A673 (cell line): ENCODE measurements at places on chromosomes 6 and 20. TPM values are rescaled to one million over a fixed set of nuclear protein-coding genes. Genes with fewer than 3 reads are reported as not detected.
A peak's percentile ranks its signal among the peaks of the same experiment; 100 is the strongest.

- DNase-seq: peak; percentile 30
These were observed 1.3 kb downstream of the CALHM5 start for GRCh38 chr6:116512734-116513133.

Gene FKBP5
- total RNA-seq: 20.4 and 26.2 TPM in 2 replicates

Gene HTR1E
- not detected in 2 replicates for total RNA-seq

- DNase-seq: no peak
These were observed 464.8 kb downstream of the CBLN4 start for GRCh38 chr20:55540486-55540885.

Gene RPS18
- total RNA-seq: 1,781 and 1,852 TPM in 2 replicates

Gene C6orf15
- total RNA-seq: not detected in 2 replicates

DNA sequence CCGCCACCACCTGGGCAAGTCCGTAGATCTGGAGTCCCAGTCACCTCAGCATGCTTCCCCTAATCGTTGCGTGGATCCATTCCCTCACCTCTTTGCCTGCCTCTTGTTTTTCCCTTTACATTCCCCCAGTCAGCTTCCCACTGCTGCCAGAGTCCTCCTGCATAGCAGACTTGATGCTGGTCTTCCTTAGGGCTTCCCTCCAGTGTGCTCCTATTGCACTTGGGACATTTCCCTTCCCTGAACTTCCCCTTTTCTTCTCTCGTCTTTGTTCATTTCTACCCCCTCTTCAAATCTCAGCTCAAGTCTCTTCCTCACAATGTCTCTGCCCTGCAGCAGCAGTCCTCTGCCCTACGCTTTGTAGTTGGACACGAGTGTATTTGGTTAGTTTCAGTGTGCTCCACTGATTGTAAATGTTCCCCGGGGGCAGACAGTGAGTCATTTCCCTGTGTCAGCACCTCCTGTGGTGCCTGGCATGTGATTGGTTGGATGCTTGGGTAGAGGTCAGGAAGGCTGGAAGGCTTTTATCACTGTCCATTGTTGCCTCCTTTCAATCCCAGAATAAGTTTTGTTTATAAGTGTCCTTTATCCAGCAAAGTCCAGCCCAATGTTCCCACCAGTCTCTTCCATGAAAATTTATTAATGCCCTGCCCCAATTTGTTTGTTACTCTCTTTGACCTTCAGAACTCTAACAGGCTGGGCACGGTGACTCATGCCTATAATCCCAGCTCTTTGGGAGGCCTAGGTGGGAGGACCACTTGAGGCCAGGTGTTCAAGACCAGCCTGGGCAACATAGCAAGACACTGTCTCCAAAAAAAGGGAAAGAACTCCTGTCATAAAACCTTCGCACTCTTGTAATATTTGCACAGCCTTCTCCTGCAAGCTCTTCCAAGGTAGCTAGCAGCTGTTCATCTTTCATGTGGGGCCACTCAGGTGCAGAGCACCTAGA lies 38.3 kb downstream of the FAM120B start:
- DNase-seq: peak; percentile 86

DNA sequence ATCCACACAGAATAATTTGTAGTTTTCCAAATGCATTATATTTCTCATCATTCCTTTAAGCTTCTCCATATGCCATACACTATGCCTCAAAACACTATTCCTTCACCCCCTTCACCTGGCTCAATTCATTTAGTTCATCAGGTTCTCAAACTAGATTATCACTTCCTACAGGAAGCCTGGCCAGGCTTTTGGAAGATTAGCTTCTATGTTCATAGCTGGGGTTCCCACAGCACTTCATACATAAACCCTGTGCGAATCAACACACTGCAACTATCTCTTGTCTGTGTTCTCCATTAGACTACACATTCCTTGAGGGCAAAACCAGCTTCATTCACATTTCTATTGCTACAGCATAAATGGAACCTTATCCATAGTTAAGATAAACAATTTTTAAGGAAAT lies 40.5 kb upstream of the PLN start:
- no peak for DNase-seq

DNA sequence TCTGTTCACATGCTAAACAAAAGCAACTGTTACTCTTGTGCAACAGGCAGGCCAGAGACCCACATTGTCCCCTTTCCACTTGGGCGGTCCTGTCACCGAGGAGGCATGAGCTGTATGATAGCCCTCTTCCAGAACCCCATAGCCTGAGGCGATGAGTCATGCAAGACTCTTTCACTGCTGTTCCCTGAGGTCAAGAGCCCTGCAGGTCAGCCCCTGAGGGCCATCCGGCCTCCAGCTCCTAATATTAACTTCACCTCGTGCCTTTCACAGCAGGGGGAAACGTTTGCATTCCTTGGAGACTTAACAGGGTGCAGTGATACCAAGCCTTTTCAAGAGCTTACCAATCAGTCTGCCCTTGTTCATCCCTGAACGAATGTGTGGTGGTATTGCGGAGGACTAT lies 253.3 kb upstream of the ECI2 start:
- DNase-seq: no peak

- DNase-seq: no peak
These were observed 65.6 kb downstream of the TRMT6 start for GRCh38 chr20:5884465-5885335.

- DNase-seq: no peak
These were observed 54.8 kb downstream of the DACT2 start for GRCh38 chr6:168264593-168265335.

Gene EGFL8
- 31.3 and 32.4 TPM in 2 replicates for total RNA-seq

GRCh38 chr6:24991810-24992467 lies 56.2 kb upstream of the RIPOR2 start:
- DNase-seq: peak; percentile 75

Gene PTK7
- total RNA-seq: 84.5 and 95.8 TPM in 2 replicates

Gene OPRM1
- total RNA-seq: not detected in 2 replicates

DNA sequence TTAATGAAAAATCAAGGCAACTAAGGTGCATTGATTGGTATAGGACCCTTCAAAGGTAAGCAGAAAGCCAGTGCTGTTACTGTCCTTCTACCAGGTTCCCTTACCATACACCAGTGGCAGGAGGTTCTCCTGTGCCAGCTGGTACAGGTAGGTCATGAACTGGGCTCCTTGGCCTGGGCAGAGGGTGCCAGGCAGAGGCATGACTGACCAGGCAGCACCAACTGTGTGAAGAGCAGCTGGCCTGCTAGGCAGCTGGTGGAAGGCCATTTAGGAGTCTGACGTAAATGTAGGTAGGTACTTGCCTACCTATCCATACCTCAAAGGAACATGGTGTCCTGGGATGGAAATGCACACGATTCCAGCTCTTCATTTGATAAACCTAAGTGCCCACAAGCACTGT lies 23.3 kb downstream of the PCNA start:
- DNase-seq: no peak

Gene SLA2
- total RNA-seq: 0.13 TPM in 1 of 2 replicates, not detected in the other

DNA sequence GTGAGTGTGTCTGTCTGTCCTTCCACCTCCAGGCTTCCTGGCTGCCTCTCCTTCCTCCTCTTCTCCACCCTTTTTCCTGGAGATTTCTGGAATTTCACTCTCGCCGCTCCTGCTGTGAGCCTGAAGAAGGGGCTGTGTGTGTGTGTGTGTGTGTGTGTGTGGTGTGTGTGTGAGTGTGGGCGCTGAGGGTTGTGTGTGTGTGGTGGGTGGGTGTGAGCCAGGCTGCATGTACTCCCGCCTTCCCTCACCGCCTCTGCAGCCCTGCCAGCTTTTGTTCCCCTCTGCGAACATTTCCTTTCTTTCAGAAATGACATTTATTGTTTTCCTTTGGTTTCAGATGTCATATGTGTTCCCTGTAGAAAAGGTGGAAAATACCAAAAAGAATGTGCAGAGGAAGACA lies 76.0 kb downstream of the SRC start:
- no peak for DNase-seq

- DNase-seq: no peak
These were observed 1.5 kb downstream of the ID4 start for GRCh38 chr6:19838442-19839236.

- DNase-seq: no peak
These were observed 87.8 kb downstream of the CDH26 start for GRCh38 chr20:60046011-60046413.

Gene GMDS
- total RNA-seq: 13.8 and 15.2 TPM in 2 replicates

GRCh38 chr20:17609811-17610377 lies 40.0 kb downstream of the DSTN start:
- no peak for DNase-seq

Gene GSTA1
- total RNA-seq: not detected in 2 replicates

Gene MOG
- not detected in 2 replicates for total RNA-seq

DNA sequence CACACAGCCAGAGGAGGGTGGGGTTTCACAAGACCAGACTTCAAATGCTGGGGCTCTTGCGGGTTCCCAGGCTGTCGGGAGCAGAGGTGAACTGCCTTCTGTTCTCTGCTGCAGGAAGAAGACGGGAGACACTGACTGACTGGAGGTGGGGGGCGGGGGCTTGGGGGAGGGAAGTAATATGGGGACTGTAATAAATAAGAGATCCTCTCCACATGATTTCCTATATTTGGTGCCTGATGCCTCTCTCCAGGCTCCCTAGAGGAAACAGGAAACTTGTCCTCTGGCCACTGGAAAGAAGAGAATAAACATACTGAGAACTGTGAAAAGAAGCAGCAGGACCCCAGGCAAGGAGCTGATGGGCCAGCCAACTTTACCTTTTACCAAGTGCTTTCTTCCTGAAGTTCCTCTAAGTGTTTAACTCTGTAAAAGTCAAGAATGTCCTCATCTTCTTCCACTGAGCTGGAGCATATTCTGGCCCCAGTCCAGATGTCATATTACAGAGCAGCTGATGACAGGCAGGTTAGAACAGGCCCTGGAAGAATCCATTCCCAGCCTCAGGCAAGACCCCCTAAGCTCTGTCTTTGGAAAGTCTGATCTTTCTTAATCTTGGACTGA lies 33.2 kb upstream of the ADGRF5 start:
- peak; percentile 62 for DNase-seq

GRCh38 chr6:114282292-114282691 lies 60.5 kb downstream of the HS3ST5 start:
- peak; percentile 16 for DNase-seq

Gene SASH1
- total RNA-seq: 19.2 and 21.7 TPM in 2 replicates

GRCh38 chr6:6811128-6812009 lies 222.8 kb downstream of the LY86 start:
- DNase-seq: peak; percentile 54

Gene FRMD1
- total RNA-seq: not detected in 2 replicates

Gene NKX2-2
- total RNA-seq: 78.8 and 85.1 TPM in 2 replicates

DNA sequence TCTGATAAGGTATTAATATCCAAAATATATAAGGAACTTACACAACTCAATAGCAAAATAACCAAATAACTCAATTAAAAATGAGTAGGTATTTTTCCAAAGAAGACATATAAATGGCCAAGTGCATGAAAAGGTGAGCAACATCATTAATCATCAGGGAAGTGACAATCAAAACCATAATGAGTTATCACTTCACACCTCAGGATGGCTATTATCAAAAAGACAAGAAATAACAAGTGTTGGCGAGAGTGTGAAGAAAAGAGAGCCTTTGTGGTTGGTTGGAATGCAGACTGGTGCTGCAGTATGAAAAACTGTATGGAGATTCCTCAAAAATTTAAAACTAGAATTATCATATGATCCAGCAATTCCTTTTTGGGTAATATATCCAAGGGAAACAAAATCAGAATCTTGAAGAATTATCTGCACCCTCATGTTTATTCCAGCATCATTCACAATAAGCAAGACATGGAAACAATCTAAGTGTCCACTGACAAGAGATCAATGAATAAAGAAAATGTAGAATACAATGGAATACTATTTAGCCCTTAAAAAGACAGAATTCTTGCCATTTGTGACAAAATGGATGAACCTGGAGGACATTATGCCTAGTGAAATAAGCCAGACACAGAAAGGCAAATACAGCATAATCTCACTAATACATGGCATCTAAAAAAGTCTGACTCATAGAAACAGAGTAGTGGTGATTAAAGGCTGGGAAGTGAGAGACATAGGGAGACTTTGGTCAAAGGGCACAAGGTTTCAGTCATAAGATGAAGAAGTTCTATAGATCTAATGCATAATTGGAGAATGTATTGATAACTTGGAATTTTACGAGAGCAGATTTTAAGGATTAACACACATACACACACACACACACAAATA lies 175.6 kb downstream of the FOXA2 start:
- no peak for DNase-seq

Gene OR2H2
- not detected in 2 replicates for total RNA-seq

Gene PDE7B
- not detected in 2 replicates for total RNA-seq
